HCT116 (cell line): ENCODE measurements at places on chromosomes 16 and 17.

DNA sequence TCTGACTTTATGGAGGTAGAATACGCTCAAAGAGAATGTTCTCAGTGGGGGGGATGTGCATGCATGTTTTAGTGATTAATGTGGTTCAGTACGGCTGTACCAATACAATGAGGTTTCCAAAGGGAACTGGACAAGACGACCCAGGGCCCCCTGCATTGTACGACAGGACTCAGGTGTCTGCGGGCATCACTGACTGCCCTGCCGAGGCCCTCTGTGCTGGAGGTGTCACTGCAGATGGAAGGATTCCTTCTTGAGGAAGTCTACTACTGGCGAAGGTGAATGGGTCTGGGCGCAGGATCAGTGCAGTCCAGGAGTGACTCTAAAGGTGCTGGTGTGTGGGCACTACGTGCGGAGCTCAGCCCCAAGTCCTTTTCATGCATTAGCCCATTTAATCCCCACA, 3.5 kb upstream of the LGALS9 start:
- no peak overlapping the region for H3K4me3 ChIP-seq
- no peaks in the 10 kb centered on the region for H3K27me3 ChIP-seq
- H3K36me3 ChIP-seq: no peaks in the 10 kb centered on the region
- H3K27ac ChIP-seq: no peak overlapping the region
- no peaks in the 10 kb centered on the region for H3K4me1 ChIP-seq

DNA sequence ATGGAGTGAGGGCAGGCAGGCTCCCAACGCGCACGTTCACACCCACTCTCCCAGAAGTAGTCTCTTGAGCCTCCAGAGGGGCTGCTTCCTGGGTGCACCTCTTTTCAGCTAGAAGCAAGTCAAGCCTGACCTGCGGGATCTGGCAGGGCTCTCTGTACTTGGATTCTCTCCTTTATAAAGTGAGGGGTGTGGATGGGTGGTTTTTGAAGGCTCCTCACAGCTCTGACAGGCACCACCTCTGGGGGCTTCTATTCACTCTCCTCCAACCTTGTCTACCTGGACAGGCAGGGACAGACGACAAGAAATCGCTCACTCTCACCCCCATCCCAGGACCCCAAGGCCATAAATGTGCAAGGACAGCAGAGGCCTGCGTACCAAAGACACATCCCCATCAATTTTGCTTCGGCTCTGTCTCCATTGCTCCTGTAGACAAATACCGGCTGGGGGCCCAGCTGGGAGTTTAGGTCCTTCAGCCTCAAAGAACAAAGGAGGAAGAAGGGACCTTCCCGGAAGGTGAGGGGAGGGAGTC, 814 bp upstream of the DYNLL2 start:
- H3K27ac ChIP-seq: peak overlapping the region; percentile 51; the same call in 1 of the 2 replicates
- peaks cover 19% of the 10 kb centered on the region for H3K4me1 ChIP-seq
- peaks cover 6% of the 10 kb centered on the region; the same call in 1 of the 2 replicates for H3K27me3 ChIP-seq
- peak overlapping the region; percentile 29 for H3K4me3 ChIP-seq

GRCh38 chr17:42313773-42314566, 25.7 kb downstream of the STAT5A start:
- H3K36me3 ChIP-seq: peaks cover 8% of the 10 kb centered on the region
- H3K4me3 ChIP-seq: no peak overlapping the region
- H3K27ac ChIP-seq: no peak overlapping the region

DNA sequence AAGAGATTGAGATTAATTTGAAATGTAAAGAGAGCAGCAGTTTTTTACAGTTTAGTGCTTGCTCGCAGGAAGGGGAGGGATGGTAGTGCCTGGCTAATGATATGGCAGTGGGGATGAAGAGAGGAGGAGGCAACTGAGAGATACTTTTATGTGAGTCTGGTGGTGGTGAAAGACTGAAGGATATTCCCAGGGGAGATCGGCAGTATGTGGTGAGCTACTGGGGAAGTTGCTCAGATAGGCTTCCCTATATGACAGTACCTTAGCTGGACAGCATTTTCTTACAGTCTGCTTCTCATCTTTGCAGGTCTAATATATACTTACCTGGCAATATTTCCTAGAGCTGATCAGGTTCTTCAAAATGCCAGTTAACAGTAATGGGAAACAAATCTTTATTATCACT, 8.6 kb downstream of the CEP95 start:
- H3K4me3 ChIP-seq: no peak overlapping the region
- peaks cover 79% of the 10 kb centered on the region for H3K36me3 ChIP-seq
- no peak overlapping the region for H3K27ac ChIP-seq
- DNase-seq: no peak
- no peaks in the 10 kb centered on the region for H3K4me1 ChIP-seq

- peaks cover 10% of the 10 kb centered on the region; the same call in 1 of the 2 replicates for H3K4me1 ChIP-seq
- H3K27me3 ChIP-seq: no peaks in the 10 kb centered on the region
- H3K4me3 ChIP-seq: no peak overlapping the region
Observed at GRCh38 chr17:19762515-19762961, 14.4 kb upstream of the ALDH3A1 start.

GRCh38 chr16:56480776-56481467, 29.6 kb downstream of the OGFOD1 start:
- no peaks in the 10 kb centered on the region for H3K27me3 ChIP-seq
- H3K36me3 ChIP-seq: peaks cover 28% of the 10 kb centered on the region
- no peak overlapping the region for H3K4me3 ChIP-seq
- H3K4me1 ChIP-seq: peaks cover 23% of the 10 kb centered on the region

DNA sequence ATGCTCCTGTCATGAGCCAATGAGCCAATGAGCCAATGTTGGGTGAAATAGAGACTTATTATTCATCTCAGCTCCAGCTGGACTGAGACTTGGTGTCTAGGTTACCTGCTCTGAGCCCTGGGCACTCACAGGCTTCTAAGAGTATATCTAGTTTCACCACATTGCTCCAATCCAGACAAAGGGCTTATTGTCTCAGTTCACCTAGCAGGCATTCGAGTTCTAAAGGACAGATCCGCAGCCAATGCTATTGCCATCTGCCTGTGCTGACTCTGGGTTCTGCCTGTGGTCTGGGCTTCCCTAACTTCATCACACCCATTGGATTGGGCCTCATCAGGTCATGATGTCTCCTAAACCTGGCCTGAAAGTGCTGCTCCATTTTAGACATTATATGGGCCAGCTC, 66.1 kb upstream of the HS3ST4 start:
- peaks cover 12% of the 10 kb centered on the region; the same call in 1 of the 2 replicates for H3K27me3 ChIP-seq
- DNase-seq: no peak
- no peak overlapping the region for H3K27ac ChIP-seq
- no peaks in the 10 kb centered on the region; the same call in 1 of the 2 replicates for H3K4me1 ChIP-seq

DNA sequence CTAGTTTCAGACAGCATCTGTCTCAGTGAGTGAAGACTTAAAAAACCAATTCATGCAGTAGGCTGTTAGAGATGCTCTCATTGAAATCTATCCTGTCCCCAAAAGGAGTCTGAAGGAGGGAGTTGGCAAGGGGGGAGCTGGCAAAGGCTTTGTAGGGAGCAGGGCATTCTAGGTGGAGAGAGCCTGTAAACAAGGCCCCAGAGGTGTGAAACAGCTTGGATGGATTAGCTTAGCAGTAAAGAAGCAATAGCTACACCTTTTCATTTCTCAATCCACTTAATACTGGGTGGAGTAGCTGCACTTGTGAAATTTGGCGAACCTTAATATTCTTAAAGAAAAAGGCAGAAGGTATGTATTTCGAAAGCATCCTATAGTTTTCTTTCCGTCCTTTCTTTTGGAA, 61.8 kb downstream of the KSR1 start:
- no peak for DNase-seq
- no peak overlapping the region for H3K4me3 ChIP-seq
- no peaks in the 10 kb centered on the region for H3K36me3 ChIP-seq
- H3K27ac ChIP-seq: no peak overlapping the region
- H3K4me1 ChIP-seq: no peaks in the 10 kb centered on the region
- no peaks in the 10 kb centered on the region for H3K27me3 ChIP-seq

GRCh38 chr17:18250259-18250658, 8.3 kb downstream of the FLII start:
- H3K27ac ChIP-seq: no peak overlapping the region; the same call in 1 of the 2 replicates
- DNase-seq: no peak
- peaks cover 12% of the 10 kb centered on the region for H3K4me1 ChIP-seq

DNA sequence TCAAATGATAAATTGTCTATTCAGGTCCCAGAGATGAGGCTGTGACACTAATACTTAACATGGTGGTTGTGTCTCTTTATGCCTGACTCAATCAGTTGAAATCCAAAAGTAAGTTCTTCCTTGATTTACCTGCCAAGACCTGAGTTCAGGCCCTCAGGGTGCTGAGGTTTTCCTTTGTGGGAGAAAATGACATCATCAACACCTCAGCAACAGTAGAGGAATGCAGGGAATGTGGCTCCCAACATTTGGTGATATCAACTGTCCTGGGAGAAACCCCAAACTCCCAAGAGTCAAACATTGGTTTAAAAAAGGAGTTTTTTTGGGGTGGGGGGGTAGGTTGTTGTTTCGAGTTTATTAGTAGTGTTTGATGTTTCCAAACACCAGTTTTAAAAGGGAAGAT, 14.7 kb downstream of the RNF43 start:
- H3K27me3 ChIP-seq: no peaks in the 10 kb centered on the region
- peaks cover 97% of the 10 kb centered on the region for H3K4me1 ChIP-seq
- H3K36me3 ChIP-seq: no peaks in the 10 kb centered on the region
- H3K4me3 ChIP-seq: no peak overlapping the region

GRCh38 chr16:65967376-65967775, 399.1 kb upstream of the CDH5 start:
- H3K4me3 ChIP-seq: no peak overlapping the region
- H3K27ac ChIP-seq: no peak overlapping the region
- no peaks in the 10 kb centered on the region for H3K27me3 ChIP-seq
- H3K4me1 ChIP-seq: no peaks in the 10 kb centered on the region
- H3K36me3 ChIP-seq: no peaks in the 10 kb centered on the region
- no peak for DNase-seq

- no peaks in the 10 kb centered on the region for H3K36me3 ChIP-seq
- H3K27ac ChIP-seq: no peak overlapping the region
- no peak overlapping the region for H3K4me3 ChIP-seq
- peaks cover 5% of the 10 kb centered on the region for H3K4me1 ChIP-seq
- H3K27me3 ChIP-seq: peaks cover 8% of the 10 kb centered on the region; the same call in 1 of the 2 replicates
Observed at GRCh38 chr17:39607057-39607850, 466 bp downstream of the NEUROD2 start.

DNA sequence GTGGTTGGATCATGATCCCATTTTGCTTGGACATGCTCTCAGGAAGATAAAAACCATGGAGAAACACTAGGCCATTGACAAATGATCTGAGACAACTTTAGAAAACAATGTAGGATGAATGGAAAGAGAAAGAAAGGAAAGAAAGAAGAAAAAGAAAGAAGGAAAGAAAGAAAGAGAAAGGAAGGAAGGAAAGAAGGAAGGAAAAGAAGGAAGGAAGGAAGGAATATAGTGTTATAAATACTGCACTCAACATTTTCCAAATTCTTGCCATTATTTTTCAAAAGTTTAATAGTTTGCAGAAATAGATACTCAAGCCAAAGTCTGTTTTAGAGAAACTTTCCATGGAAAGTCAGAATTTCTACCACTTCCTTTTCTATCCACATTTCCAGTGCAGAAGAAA, 39.2 kb upstream of the CACNG3 start:
- no peak for DNase-seq
- no peak overlapping the region for H3K4me3 ChIP-seq
- peaks cover 32% of the 10 kb centered on the region for H3K27me3 ChIP-seq
- H3K36me3 ChIP-seq: no peaks in the 10 kb centered on the region
- no peak overlapping the region for H3K27ac ChIP-seq
- no peaks in the 10 kb centered on the region for H3K4me1 ChIP-seq

- H3K4me1 ChIP-seq: peaks cover 8% of the 10 kb centered on the region; the same call in 1 of the 2 replicates
- H3K27me3 ChIP-seq: peaks cover 19% of the 10 kb centered on the region
- H3K4me3 ChIP-seq: no peak overlapping the region
- DNase-seq: no peak
- no peaks in the 10 kb centered on the region for H3K36me3 ChIP-seq
Observed at GRCh38 chr16:55386534-55387296, 62.7 kb downstream of the IRX6 start.

GRCh38 chr16:19106625-19107020, 7.1 kb upstream of the ITPRIPL2 start:
- peaks cover 61% of the 10 kb centered on the region for H3K4me1 ChIP-seq
- no peaks in the 10 kb centered on the region for H3K27me3 ChIP-seq
- no peak for DNase-seq
- H3K36me3 ChIP-seq: no peaks in the 10 kb centered on the region
- H3K4me3 ChIP-seq: no peak overlapping the region
- no peak overlapping the region for H3K27ac ChIP-seq

GRCh38 chr16:3138823-3139426, 4.1 kb downstream of the ZNF213 start:
- no peak for DNase-seq
- no peaks in the 10 kb centered on the region for H3K27me3 ChIP-seq
- peaks cover 5% of the 10 kb centered on the region for H3K4me1 ChIP-seq
- H3K27ac ChIP-seq: no peak overlapping the region

DNA sequence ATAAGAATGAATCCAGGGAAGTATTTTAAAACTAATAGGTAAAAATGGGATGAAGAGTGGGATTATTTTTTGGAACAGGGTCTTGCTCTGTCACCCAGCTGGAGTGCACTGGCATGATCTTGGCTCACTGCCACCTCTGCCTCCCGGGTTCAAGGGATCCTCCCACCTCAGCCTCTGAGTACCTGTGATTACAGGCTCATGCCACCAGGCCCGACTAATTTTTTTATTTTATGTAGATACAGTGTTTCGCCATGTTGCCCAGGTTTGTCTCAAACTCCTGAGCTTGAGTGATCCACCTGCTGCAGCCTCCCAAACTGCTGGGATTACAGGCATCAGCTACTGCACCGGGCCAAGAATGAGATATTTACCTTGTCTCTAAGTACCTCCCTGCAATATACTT, 22.1 kb downstream of the NSMCE1 start:
- no peak overlapping the region for H3K4me3 ChIP-seq
- no peaks in the 10 kb centered on the region; the same call in 1 of the 2 replicates for H3K36me3 ChIP-seq
- DNase-seq: no peak
- no peak overlapping the region for H3K27ac ChIP-seq

DNA sequence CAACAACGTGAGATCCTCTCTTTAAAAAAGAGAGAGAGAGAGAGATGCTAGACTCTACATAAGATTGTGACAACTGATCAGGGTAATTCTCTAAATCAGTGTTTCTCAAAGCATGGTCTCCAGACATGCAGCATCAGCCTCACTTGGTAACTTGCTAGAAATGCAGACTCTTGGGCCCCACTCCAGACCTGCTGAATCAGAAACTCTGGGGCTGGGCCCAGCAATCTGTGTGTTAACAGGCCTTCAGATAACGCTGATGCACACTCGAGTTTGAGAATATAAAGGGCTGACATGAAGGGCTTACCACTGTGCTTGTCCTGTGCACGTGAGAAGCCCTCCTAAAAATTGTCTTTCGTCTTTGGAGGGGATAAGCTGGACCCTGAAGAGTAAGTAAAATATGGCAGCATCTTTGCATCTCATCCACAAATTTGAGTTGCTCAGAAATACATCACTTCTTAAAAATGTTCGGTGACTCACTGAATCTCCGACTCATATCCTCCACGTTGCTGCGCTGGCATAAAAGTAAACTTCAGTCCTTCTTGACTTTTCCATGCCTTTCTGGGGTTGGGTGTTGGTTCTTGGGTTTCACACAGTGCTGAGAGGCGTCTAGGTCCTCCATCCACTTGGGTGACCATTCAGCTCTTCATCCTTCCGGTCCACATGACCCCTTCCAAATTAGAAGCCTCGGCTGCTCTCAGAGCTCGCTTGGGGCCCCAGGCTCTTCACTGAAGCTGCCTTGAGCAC, 26.1 kb upstream of the KDM8 start:
- H3K4me1 ChIP-seq: 0 out of 2 replicates have a peak, but pooled peaks cover 4% of the 10 kb centered on the region
- H3K36me3 ChIP-seq: no peaks in the 10 kb centered on the region
- H3K27ac ChIP-seq: no peak overlapping the region
- no peak overlapping the region for H3K4me3 ChIP-seq
- no peak for DNase-seq

GRCh38 chr16:7443142-7443541, 110.5 kb downstream of the RBFOX1 start:
- H3K36me3 ChIP-seq: no peaks in the 10 kb centered on the region
- H3K27me3 ChIP-seq: no peaks in the 10 kb centered on the region
- no peaks in the 10 kb centered on the region for H3K4me1 ChIP-seq
- no peak overlapping the region for H3K27ac ChIP-seq
- DNase-seq: no peak
- H3K4me3 ChIP-seq: no peak overlapping the region
